ENCODE measurements at places on chromosomes 2 and 18.

DNA sequence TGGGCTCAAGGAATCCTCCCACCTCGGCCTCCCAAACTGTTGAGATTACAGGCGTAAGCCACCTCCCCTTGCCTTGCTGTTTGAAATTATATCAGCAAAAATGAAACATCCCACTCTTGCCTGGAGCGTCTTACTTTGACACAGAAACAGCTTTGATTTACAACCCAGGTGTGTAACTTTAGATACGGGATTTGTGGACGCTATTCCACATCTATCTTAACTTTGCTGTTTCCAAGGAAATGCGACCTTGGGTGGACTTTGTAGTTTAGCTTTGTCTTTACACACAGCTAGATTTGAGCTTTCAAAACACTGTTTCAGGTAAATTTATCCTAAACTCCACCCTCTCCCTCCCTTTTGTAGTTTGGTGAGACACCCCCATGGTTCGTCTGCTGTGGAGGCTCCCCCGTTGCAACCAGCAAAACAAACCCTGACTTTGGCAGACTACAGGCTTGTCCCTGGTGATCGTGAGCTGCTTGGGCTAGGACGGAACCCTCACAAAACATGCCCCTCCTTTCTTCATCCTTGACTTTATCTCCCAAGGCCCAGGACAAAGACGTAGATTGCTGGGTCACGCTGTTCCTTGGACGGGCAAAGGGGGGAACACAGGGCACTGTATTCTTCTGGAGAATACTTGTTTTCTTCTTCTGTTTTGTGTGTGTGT lies 5.5 kb upstream of the MSH6 start:
- DNase-seq, result no peak

DNA sequence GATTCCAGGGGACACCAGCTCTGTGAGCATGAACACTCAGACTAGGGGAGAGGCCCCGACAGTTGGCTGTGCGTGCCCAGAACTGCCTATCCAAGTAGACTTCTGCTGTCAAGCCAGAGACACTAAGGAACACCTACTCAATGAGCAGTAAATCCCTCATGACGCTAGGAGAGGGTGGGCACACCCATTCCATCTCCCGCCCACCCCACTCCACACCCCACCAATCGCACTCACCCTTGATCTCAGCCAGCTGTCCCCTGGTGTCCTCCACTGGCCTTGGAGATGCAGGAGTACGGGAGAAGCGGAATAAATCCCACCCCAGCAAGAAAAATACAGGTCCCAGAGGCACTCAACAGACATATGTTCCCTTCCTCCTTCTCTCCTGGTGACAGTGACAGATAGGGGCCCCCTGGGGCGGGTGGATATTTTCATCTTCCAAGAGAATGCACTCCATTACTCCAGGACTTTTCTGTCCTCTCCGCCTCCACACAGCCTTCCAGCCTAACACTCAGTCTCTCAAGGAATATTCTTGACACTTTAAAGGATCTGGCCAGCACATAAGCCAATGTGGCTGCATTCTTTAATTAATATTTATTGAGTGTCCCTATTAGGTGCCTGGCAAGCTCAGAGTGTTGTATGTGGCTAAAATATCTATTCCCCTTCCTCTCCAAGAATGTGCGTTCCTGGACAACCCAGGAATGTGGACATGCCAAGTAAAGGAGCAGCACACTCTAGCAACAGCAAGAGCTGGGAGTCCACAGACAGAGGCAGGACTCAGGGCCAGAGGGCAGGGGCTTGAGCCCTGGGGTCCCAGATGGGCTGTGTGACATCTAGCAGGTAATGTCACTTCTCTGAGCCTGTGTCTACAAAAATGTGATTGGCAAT lies 13.1 kb upstream of the SMAD7 start:
- DNase-seq, result no peak

DNA sequence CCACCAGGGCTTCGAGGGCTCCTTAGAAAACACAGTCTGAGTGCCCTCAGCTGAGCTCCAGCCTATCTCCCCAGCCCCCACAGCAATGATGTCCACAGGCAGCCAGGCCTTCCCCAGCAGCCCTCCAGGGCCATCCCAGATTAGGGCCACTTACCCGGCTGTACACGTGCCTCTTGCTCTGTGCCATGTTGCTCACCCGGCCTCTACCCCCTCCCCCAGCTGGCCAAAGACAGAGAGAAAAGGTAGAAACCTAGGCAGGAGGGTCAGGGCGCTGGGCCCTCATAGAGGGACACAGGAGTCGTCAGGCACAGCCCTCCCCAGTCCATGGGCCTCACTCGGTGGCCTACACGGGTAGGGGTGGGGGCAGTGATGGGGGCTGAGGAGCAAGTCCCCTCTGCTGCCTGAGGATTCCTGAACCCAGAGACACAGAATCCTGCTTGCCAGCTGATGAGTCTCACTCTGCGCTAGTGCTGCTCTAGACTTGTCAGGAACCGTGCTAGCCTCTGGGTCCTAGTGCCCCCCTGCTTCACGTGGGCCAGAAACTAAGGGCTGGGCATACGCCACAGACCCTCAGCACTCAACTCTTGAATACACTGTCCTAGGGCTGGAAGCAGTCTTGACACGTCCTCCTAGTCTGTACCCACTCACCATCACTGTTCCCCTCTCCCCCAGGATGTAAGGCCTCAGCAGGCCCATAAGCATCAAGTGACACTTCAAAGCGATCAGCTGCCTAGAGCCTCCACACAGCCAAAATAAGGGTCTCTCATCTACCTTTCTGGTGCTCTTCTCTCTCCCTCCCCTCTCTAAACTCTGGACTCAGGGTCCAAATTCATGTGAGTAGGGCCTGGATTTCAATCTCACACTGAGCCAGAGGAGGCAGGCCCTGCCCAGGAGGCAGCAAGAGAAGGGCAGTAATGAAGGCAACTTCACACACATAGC lies at the start of gene DCTN1:
TSS of gene DCTN1 (minus strand) at position 461 of the 939 bp plus-strand sequence. CDS start at position 187, 274 bp downstream.
- no peak for DNase-seq

GRCh38 chr2:105739944-105740530 lies 4.7 kb upstream of the NCK2 start:
- DNase-seq, result no peak

GRCh38 chr2:159249990-159250715 lies 36.4 kb downstream of the WDSUB1 start:
- no peak for DNase-seq
